NAMALWA (cell line): ENCODE measurements at places on chromosomes 7 and 10.

DNA sequence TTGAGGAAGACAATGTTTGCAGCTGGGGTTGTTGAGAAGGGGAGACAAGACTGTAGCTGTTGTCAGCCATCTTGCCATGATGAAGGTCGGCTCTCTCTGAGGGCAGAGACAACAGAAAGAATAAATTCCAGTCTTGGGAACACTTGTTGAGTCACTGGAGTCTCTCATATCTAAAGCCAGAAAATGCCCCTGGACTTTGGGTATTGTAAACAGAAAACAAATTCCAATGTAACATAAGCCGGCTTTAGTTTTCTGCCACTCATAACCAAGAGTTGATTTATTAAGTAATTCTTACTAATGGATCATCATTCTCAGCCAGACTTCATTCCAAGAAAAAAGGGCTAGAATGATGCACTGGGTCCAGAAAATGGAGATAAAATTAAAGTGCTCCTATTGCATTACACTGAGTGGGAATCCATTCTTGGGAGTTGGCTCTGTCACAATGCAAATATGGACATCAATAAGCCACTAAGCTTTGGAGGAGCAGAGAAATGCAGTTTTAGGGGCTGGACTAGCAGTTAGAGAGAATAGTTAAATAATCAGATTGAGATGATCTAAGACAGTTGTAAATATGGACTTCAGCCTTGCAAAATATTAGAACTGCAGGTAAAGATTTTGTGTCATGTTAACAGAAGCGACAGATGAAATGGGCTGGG, 78.9 kb downstream of the ADAM12 start:
- DNase-seq: no peak

DNA sequence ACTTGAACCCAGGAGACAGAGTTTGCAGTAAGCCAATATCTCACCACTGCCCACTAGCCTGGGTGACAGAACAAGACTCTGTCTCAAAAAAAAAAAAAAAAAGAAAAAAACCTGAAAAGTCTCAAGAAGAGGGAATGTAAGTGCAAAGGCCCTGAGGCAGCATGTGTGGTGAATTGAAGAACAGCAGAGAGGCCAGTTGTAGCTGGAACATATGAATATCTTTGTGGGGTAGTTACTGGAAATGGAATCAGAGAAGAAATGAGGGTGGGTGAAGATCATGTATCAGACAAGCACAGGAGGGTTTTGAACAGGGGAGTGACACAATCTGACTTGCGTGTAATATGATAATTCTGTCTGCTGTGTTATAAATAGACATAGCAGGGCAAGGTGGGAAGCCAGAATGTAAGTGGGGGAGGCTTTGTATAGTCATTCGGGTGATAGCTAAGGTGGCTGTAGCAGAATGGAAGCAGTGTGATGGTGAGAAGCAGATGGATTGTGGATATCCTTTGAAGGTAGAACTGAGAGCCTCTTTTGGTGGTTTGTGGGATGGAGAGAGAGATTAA, 45.3 kb upstream of the ITGA8 start:
- no peak for DNase-seq

- no peak for DNase-seq
Observed at GRCh38 chr7:155747209-155747608, 65.1 kb downstream of the SHH start.

GRCh38 chr7:34130558-34131295, 225.4 kb downstream of the BMPER start:
- no peak for DNase-seq

GRCh38 chr10:44030738-44031137, 354.2 kb downstream of the CXCL12 start:
- DNase-seq: no peak

DNA sequence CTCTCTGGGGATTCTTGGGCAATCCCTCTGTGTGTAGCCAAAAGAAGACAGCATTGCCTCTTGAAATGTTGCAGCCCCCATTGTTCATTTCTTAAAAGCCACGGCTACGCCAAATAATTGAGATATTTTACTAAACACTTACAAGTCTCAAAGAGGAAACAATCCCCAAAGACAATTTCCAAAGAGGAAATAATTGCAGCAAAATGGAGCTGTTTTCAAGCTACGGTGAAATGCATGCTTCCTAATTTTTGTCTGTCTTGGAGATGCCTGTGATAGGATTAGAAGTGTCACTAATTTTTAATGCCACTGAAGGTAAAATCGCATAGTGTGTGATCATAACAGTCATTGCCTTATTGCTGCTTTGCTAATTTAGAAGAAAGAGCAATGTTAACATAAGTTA, 72.9 kb upstream of the NAMPT start:
- no peak for DNase-seq

DNA sequence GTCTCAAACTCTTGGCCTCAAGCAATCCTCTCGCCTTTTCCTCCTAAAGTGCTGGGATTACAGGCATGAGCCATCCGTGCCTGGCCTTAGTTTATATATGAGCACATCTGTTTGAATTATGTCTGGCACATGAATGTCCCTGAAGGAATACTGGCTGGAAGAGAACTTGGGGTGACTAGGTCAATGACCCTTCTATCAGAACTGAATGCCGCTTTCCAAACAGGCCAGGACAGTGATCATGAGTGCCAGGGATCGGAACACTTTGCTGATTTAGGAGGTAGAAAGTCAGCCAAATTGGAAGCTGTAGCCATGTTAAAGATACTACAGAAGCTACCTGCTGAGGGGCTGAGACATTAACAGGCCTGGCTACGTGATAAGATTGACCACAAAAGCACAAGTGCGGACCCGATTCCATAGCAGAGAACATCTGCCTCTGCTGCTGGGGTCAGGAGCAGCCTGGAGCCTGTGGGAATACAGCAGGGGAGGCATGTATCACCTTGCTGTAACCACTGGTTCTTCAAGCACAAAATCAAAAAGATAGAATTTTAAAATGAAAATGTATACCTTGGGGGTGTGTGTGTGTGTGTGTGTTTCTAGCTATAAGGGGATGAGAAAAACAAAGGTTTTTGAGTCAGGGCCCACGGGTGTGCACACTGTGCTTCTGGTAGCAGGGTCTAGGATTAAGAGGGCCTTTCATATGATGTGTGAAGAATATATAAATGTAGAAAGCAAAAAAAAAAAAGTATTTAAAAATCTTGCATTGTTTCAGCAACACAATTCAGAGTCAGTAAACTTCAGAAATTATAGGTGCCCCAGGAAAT, 293.7 kb downstream of the BBS9 start:
- DNase-seq: no peak

DNA sequence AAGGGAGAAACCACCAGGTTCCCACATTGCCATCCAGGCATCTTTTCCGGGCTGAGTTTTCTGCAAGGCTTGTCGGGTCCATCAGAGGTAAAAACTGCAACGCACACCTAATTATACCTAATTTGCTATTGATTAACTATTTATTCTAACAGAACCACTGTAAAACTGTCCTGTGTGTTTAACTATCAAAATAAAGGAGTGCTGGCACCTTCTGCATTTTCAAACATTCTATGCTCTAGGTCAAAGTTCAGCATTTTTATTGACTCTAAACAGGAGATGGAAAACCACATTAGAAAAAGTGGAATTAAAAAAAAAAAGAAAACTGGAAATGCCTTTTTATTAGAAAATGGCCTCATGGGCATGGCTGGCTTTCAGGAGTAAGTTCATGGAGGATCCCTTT, 82.0 kb downstream of the ADARB2 start:
- DNase-seq: no peak

DNA sequence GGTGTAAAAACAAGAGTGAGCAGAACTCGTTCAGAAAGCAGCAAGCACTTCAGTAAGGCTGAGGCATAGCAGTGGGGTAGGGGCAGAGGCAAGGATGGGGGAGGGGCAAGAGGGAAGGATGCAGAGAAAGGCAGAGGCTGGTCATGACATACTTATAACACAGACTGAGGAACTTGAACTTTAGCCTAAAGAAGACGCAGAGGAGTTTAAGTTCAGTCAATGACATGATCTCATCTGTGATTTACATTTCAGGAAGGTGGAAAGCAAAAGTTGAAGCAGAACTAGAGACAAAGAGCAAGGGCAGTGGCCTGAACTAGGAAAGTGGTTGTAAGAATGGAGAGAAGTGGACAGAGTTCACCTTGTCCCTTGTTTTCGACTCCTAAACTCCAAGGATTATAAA, 15.8 kb downstream of the MACC1 start:
- DNase-seq: no peak

DNA sequence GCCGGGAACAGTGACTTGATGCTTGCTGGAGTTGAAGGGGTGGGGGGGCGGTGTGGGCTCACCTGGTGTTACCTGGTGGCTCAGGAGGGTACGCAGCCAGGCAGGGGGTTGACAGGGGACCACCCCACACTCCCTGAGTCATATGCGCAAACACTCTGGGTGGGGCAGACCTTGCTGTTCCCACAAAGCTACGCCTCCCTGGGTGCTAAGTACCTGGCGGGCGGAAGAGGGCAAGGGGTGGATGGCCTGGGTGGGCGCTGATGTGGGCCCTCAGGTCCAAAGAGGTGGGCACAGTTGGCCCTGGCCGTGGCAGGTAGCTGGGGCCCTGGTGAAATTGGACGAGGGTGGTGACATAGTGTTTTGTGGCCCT, 13.9 kb downstream of the STX1A start:
- no peak for DNase-seq

DNA sequence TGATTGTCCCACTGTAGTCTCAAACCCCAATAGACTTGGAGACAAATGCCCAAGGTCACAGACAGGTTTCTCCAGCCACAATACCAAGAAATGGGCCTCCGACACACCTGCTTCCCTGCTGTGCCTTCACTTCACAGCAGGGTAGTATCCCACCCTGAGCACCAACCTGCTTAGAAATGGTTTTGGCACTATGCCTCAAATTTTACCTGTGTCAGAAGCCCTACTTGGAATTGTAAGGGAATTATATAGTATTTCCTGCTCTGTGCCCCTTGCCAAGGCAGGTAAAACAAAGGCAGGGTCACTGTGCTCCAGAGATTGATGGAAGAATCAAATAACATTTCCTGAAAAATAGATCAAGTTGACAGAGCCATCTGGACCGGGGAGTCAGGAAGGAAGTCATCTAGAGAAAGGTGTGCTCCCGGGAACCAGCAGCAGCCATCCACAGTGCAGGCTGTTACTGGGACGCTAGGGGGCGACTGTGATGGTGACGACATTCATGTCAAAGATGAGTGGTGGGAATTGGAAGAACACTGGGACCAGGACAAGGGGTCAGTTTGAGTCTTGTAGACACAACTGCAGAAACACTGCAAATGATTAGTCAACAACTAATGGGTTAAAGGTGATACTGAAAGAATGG, 117.8 kb upstream of the AKR1E2 start:
- DNase-seq: peak; percentile 35

DNA sequence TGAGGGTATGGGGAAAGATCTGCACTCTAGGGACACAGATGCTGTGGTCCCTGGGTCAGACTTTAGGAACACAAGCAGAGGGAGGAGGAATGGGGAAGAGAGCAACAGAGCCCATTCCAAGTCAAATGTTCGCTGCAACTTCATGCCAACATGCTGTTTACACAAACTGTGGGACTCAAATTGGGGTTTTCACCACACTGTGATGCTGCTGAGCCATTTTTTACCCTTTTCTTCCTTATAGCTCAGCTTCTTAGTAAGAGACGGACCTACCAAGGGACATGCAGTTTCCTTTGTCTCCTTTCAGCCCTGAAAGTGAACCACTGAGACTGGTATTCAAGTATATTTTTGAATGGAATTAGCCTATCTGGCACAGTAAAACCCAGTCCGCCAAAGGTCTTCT, 64.3 kb upstream of the AGK start:
- no peak for DNase-seq

DNA sequence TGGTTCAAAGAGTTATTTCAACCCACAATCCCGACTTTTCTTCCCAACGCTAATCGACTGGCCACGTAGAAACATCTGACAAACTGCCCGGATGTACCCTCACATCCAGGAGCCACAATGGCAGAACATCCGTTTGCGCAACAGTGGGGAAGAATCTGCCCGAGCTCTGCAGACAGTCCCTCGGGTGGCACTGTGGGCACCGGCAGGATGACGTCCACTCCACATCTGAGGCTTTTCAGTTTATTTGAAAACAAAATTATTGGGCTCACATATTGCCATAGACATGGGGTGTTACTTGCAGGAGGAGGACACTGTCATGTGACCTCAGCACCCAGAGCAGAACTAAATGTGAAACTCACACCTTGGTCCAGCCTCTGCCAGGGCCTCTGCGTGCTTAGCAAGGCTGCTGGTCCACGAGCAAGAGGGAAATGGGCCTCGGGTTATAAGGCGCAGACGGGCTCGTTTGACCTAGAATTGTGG, 84.1 kb downstream of the MKI67 start:
- no peak for DNase-seq

DNA sequence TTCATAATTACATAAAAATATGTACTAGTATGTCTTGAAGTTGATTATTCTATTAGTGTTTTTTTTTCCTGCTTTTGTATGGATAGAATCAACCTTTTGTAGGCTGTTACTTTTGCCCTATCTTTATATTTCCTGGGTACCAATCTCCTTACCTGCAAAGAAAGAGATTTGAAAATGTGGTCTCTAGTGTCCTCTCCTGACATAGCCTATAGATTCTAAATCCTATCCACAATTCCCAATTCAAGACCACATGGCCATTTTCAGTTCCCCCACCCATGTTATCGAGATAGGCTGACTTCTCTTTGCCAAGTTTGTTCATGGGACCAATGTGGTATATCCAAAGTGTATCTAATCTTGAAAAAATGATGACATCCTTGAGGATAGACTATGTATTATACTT, 269.4 kb upstream of the SEMA3D start:
- no peak for DNase-seq

- peak; percentile 89 for DNase-seq
Observed at GRCh38 chr10:102009801-102010425, 46.1 kb downstream of the ARMH3 start.

GRCh38 chr7:23712368-23713284, 2.6 kb downstream of the STK31 start:
- peak; percentile 78 for DNase-seq

- DNase-seq: no peak
Observed at GRCh38 chr7:33733870-33734650, 171.3 kb upstream of the BMPER start.

DNA sequence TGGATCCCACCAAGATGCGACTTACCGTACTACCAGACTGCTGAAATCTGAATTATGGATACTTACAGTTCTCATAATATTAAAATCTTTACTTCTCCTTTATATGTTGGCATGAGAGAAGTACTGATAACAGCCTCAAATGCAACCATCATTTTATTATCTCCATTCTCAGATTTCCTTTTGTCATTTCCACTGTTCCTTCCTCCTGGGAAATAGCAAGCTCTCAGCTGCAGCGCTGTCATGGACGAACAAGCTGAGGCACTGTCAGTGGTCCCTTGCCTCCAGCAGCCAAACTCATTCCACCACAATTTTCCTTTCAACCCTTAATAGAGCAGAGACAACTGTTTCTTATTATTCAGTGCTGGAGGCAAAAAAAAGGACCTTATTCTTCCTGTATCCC, 478.4 kb downstream of the ARL4A start:
- no peak for DNase-seq

GRCh38 chr7:139585042-139585441, 61.6 kb downstream of the CLEC2L start:
- DNase-seq: no peak
